Activated CD4-positive, alpha-beta memory T cell treated with anti-CD3 and anti-CD28 coated beads for 36 hours (primary cell): ENCODE measurements at places on chromosomes 1 and 21. TPM values are rescaled to one million over a fixed set of nuclear protein-coding genes. Genes with fewer than 3 reads are reported as not detected.

- DNase-seq: no peak
These were observed 26.1 kb upstream of the PRSS38 start for GRCh38 chr1:227789084-227790033.

The GJC2 gene
- 0.57 TPM for total RNA-seq

DNA sequence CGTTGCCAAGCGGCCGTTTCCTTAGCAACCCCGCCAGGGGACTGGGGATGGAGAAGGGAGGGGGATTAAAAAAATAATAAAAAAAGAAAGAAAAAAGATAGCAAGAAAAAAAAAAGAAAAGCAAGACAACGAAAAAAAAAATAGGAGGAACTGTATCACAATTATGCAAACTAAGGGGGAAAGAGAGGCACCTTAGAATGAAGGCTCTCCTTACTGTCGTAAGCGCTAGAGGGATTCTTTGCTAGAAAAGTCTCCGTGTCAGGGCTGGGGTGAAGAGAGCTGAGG, 625 bp upstream of the NEGR1 start:
- DNase-seq: no peak

GRCh38 chr1:232529747-232530146, 100.2 kb downstream of the SIPA1L2 start:
- DNase-seq: no peak

The LORICRIN gene
- total RNA-seq: not detected

The OR2M7 gene
- not detected for total RNA-seq

GRCh38 chr1:74773582-74773981, 40.6 kb downstream of the TYW3 start:
- no peak for DNase-seq

DNA sequence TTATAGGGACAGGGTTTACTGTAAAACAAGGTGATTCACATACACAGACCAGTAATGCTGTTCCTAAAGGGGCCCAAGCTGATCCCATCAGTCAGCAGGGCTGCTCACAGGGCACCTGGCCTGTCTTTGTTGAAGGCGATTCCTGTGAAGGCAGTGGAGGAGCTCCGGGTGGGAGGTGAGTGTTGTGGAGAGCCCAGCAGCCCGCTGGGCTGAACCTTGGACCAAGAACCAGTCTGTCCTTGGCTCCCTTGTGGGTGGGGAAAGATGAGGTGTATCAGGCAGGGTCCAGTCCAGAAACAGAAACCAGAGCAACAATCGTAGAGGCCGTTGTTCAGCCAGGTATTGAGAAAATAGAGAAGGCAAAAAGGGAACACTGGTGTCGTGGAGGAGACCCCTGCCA, 12.5 kb downstream of the PDXK start:
- no peak for DNase-seq

The KLHDC7A gene
- not detected for total RNA-seq

The PIGK gene
- total RNA-seq: 26.5 TPM

DNA sequence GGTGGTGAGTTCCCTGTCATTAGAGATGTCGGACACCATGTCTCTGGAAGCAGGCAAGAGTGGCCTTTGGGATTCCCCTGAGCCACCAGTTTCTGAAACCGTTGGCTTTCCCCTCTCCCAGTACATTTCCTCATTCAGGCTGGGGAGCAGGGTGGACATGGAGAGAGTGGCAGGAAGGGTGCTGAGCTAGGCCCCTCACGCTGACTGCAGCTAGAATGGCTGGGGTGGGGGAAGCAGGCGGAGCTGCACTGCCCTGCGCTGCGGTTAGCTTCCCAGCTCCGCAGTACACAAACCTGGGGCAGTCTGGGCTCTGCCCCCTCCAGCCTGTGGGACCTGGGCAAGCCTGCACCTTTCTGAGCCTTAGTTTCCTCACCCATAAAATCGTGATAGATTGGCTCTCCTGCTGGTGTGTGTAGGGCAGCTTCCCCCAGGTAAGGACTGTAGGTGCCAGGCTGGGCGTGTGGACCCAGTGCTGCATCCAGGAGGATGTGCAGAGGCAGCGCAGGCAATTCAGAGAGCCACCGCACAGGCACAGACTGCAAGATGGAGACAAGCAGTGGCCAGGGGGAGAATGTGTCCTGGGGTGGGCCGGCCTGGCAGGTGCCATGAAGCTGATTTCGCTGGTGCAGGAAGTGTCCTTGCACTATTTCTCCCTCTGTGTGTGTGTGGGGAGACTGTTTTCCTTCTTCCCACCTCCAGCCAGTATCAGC, 3.0 kb downstream of the PLA2G2F start:
- no peak for DNase-seq

- no peak for DNase-seq
These were observed 292.1 kb downstream of the TM2D1 start for GRCh38 chr1:61432616-61433388.

The PRELP gene
- not detected for total RNA-seq

DNA sequence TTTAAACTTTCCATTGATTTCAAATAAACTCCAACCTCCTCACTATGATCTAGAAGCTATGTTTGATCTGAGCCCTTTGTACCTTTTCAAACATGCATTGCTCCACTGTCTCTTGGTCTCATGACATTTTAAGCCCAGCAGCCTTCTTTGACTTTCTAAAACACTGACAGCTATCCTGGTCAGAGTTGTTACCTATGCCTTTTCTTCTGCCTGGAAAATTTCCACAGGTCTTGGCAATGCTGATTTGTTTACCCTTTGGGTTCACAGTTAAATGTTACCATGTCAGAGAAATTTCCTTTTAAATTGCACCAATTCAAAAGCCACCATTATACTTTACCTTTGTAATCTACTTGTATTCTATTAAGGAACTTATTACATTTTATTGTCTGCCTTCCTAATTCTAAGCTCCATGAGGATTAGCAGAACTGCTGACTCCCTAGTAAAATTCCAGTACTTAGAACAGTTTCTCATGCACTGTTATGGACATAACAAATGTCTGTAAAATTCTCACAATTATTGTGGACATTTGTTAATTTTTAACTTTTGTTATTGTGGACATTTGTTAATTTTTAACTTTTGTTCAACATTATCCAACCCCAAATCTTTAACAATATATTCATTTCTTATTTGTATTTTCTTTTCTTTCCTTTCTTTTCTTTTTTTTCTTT, 1064.4 kb downstream of the NCAM2 start:
- DNase-seq: no peak

The C1orf141 gene
- 0.70 TPM for total RNA-seq

The C1orf94 gene
- total RNA-seq: not detected

DNA sequence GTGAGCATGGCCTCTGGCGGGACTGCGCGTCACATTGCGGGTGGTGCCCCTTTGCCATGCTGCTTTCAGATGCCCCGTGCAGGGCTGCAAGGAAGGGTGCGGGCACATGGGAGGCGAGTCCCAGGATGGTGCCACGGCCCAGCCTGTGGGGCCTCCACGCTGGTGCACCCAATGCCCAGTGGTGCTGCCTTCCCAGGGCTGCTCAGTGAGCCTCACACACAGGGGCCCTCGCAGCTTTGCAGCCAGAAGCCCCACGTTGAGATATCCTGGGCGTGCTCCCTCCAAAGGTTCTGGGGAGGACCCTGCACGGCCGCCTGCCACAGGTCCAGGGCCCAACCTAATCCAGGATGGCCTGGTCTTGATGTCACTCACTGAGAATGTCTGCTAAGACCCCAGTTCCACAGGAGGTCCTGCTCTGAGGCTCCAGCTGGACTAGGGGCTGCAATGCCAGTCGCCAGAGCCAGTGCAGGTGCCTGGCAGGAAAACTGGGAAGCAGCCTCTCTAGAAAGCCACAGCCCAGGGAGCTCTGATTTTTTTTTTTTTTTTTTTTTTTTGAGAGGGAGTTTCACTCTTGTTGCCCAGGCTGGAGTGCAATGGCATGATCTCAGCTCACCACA, 34.1 kb upstream of the PRSS38 start:
- DNase-seq: no peak

DNA sequence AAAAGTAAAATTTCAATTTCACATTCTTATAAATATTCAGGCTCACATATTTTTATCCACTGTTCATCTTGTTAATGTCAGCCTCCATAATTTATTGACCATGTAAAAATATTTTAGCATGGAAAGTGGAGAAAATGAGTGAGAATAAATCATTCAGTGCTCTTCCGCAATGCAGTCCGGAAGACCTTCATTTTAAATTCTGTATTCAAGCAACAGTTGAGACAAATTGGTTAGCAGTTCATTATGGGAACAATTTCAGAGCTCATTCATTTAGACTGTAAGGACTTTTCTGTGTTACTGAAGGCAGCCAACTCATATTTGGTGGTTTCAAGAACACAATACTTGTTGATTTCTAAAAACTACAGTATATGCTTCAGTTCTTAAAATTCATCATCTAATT, 97.8 kb downstream of the TYW3 start:
- DNase-seq: no peak

The H6PD gene
- 10.4 TPM for total RNA-seq

- peak; percentile 29 for DNase-seq
These were observed 478 bp upstream of the PRDM2 start for GRCh38 chr1:13699510-13699909.
